ENCODE measurements at places on chromosomes 7 and 10.
A peak's percentile ranks its signal among the peaks of the same experiment; 100 is the strongest.

DNA sequence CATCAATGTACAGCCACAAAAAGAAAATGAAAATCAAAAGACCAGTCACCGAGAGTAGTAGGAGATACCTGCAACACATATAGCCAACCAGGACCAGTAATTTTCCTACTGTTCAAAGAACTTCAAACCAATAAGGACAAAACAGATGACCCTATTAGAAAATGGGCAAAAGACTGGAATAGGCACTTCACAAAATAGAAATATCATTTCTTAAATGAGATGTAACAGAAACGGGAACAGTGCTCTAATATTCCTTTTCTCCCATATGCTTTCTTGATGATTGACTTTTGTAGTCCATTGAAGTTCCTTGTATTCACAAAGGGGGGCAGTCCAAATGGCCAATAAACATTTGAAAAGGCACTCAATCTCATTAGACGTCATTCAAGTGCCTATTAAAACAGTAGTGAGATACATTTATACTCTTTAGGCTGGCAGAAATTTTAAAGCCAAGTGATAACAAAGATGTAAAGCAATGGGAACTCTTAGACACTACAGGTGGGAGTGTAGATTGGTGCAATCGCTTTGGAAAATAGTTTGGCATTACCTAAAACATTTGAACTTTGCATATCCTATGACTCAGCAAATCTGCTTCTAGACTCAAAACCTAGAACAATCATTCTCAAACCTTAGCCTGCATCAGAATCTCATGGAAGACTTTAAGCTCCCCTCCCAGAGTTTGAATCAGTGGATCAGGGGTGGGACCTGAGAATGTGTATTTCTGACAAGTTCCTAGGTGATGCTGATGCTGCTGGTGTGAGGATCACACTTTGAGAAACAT is 24.3 kb upstream of the FOXK1 start:
- no peak for DNase-seq

DNA sequence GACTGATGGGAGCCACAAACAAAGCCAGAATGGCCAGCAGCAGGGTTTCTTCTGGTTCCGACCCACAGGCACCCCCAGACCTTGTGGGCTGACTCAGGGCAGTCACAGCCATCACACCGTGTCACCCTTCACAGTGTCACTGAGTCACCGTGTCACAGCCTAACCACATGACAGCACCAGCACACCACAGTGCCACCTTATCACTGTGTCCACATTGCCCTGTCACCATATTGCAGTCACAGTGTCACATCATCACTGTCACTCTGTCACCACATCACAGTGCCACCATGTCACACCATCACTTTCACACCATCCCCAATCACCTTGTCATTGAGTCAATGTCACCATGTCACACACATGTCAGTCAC is 77.0 kb downstream of the OAT start:
- DNase-seq, result peak; percentile 20

DNA sequence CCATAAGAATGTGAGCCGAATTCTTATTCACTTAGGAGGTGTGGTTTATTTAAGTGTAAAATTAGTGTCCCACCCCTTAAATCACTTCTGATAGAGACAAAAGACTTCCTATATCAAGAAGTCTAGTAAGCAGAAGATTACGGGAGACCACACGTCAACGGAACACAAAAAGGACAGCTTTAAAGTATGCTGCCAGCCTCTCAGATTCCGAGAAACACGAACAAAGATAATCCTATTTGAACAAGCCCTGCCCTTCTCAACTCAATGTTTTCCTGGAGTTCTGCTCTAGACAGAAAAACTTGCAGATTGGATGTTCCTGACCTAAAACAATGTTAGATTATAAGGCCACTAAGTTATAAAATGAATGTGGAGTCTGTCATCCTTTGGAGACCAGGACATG is 4.9 kb upstream of the MCU start:
- no peak for DNase-seq

DNA sequence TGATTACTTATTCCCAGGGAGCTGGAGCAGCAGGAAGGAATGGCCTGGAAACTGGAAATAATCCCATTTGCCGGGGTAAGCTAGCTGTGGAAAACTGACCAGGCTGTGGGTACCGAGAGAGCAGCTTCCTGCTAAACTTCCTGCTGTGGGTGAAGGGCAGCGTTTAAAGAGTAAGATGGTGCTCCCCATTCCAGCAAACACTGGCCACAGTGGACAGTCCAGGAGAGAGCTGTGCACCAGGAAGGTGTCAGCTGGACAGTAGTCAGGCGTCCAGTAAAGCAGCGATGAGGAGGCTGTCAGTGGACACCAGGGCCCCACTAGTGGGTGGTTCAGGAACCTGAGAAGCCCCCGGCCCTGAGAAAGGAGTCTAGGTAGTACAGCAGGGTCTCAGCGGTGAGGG is 55.4 kb downstream of the TBXAS1 start:
- no peak for DNase-seq

GRCh38 chr10:3235996-3236510 is 63.5 kb upstream of the PITRM1 start:
- no peak for DNase-seq

DNA sequence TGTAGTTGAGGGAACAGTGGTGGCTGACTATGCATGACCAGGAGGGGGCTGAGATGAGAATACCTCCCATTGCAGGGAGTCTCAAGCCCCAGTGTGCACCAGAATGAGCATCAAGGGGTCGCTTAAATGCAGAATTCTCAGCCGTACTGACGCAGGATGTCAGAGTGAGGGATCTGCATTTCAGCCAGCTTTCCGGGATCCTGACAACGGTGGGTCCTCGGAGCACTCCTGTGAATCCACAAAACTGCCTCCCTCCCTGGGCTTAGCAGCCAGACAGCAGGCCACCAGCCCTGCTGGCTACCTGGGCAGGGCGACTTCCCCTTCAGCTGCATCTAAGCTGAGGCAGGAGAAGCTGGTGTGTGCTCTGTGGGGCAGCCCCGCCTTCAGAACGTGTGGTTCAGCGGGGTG is 21.8 kb upstream of the LOXL4 start:
- DNase-seq, result no peak

GRCh38 chr10:74167443-74167842 is 16.4 kb downstream of the ADK start:
- DNase-seq, result no peak

Measured in GM13976 (cell line).